Fibroblast of villous mesenchyme (primary cell): ENCODE measurements at places on chromosomes 4 and X. TPM values are rescaled to one million over a fixed set of nuclear protein-coding genes. Genes with fewer than 3 reads are reported as not detected.

The FMR1NB gene
- total RNA-seq, result not detected in 2 replicates

The GPR119 gene
- not detected in 2 replicates for total RNA-seq

The ATP1B4 gene
- total RNA-seq, result not detected in 2 replicates

The CXorf49 gene
- not detected in 2 replicates for total RNA-seq

The MAGEA2B gene
- total RNA-seq, result not detected in 2 replicates

The IGFBP7 gene
- 234 and 417 TPM in 2 replicates for total RNA-seq

The AGTR2 gene
- not detected in 2 replicates for total RNA-seq

The GASK1B gene
- 59.6 and 73.8 TPM in 2 replicates for total RNA-seq

The DOCK11 gene
- 50.1 and 54.4 TPM in 2 replicates for total RNA-seq

The GPAT3 gene
- total RNA-seq, result 1.3 and 15.1 TPM in 2 replicates

The TLR10 gene
- total RNA-seq, result not detected in 2 replicates

The CCDC110 gene
- total RNA-seq, result 0.32 and 0.43 TPM in 2 replicates

The NEUROG2 gene
- not detected in 2 replicates for total RNA-seq

The ENPP6 gene
- not detected in 2 replicates for total RNA-seq

The SASH3 gene
- not detected in 2 replicates for total RNA-seq

The CCDC120 gene
- total RNA-seq, result 0.86 and 0.97 TPM in 2 replicates

The SUV39H1 gene
- 4.8 and 5.6 TPM in 2 replicates for total RNA-seq

The HSFX3 gene
- not detected in 2 replicates for total RNA-seq

The MFAP3L gene
- 0.86 and 1.3 TPM in 2 replicates for total RNA-seq

The CSN2 gene
- not detected in 2 replicates for total RNA-seq
